ENCODE measurements at places on chromosomes 12 and 14.
A peak's percentile ranks its signal among the peaks of the same experiment; 100 is the strongest.

- no peak for DNase-seq
Observed at GRCh38 chr12:110869026-110869425, 22.2 kb downstream of the CCDC63 start.

DNA sequence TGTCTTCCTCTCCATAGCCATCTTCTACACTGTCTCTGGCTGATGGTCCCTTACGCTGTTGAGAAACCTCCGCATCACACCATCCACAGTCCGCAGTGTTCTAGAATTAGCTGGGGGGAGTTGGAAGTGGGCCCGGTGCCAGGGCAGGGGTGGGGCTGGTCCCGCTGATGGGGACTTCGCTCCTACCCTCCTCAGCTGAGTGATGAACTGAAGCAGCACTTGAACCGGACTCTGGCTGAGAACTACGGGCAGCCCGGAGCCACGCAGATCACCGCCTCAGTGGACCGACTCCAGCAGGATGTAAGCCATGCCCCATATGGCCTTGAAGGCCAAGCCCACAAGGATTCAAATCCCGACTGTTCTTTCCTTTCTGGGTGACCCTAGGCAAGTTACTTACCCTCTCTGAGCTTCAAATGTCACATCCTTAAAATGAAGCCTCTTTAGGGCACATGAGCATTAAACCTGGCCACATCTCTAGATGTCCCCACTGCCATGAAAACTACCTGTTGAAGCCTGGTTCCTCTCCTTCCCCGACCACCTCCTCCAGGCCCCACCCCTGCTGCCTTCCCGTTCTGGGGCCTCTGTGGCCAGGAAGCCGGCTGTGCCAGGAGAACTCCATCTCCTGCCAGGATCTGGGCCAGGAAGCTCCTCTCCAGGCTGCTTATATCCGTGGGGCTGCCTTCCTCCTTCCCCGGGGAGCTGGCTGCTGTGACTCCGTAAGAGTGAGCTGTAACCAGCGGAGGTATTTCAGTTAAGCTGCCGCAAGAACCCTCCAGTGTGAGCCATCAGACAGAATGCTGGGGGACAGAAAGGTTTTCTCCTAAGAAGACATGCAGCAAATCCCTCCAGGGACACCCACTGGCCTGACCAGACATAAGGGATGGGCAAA is 53.1 kb downstream of the TSPAN11 start:
- DNase-seq, result no peak

- no peak for DNase-seq
Observed at GRCh38 chr12:129339336-129339735, 486.1 kb downstream of the GLT1D1 start.

- no peak for DNase-seq
Observed at GRCh38 chr14:69667938-69668335, 56.5 kb downstream of the SUSD6 start.

GRCh38 chr12:123050331-123050831 is 69.9 kb downstream of the ARL6IP4 start:
- DNase-seq, result no peak

GRCh38 chr14:77407158-77407557 is 16.2 kb downstream of the NOXRED1 start:
- DNase-seq, result no peak

DNA sequence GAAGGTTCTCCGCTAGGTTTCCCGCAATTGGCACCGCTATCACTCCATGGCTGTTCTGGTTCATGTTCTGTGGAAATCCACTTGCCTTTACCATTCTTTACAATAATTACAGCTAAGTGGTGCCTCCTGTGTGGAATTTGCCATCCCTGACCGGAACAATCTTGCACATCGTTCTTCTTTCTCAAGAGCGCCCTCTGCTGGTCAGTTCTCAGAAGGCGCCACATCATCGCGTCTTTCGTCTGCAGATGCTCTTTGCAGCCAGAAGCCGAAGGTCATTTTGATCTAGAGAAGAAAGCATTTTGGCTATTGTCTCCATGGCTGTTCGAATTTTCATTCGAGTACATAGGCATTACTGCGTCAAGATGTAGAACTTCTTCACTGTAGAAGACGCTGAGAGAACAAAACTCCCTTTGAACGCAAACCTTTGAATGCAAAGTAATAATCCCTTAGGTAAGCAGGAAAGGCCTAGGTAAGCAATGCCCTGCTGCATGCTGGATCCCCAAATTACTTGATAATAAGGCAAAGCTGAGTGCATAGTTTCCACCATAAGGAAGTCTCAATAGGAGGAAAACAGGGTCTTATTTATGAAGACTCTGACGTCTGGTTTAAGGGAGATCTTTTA is 10.1 kb upstream of the RTRAF start:
- peak; percentile 53 for DNase-seq

DNA sequence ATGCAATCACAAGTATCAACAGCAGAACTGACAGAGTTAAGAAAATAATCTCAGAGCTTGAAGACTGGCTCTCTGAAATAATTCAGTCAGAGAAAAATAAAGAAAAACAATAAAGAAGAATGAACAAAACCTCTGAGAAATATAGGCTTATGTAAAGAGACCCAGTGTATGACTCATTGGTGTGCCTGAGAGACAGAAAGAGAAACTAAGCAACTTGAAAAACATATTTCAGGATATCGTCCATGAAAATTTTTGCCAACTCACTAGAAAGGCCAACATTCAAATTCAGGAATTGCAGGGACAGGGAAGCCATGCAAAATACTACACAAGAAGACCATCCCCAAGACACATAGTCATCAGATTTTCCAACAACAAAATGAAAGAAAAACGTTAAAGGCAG is 56.2 kb downstream of the APOBEC1 start:
- DNase-seq, result no peak

GRCh38 chr12:49664591-49665239 is 41.4 kb downstream of the PRPF40B start:
- DNase-seq, result no peak

DNA sequence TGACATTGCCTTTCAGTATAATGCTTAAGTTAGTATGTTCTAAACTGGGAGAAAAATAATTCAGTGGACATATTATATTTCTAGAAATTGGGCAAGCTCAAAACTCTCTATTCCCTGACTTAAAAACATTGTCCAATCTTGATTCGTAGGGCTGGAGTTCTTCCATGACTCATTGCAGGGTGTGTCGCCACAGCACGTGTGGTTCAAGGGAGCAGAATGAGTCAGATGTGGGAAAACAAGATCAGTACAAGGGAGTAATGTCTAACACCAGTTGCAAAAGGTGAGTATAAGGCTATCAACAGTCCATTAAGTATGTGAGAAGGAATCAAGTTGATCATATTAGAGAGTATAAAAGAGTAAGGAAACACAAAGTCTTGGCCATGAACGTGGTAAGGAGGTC is 887.0 kb downstream of the TMTC2 start:
- DNase-seq, result peak; percentile 41

DNA sequence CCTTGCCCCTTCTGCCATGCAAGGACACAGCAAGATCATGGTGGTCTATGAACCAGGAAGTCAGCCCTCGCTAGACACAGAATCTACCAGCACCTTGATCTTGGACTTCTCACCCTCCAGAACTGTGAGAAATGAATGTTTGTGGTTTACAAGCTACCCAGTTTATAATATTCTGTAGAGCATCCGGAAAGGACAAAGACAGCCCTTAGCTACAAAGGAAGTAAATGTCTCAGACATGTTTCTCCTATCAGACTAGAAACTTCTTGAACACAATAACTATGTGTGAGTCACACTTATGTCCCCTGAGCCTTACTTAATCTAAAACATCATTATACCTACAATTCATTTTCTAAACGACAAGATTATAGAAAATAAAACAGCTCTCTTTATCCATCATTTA is 176.7 kb downstream of the KLHL28 start:
- DNase-seq, result no peak

GRCh38 chr12:111467857-111468241 is 62.1 kb downstream of the SH2B3 start:
- DNase-seq, result no peak

- no peak for DNase-seq
Observed at GRCh38 chr12:115008929-115009328, 325.0 kb upstream of the TBX3 start.

DNA sequence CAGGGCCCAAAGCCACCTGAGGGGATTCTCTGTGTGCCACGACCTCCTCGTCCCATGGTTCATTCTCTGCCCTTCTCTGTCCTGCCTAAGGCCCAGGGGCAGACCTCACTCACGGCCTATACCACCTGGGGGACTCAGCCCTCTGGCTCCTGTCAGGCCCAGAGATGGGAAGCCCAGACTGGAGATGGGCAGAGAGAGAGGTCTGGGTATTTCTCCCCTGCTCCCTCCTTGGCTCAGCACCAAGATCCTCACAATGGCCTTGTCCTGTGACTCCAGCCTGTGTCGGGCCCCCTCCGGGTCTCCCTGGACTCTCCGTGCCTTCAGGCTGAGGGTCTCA is 46.9 kb upstream of the BCL11B start:
- no peak for DNase-seq

DNA sequence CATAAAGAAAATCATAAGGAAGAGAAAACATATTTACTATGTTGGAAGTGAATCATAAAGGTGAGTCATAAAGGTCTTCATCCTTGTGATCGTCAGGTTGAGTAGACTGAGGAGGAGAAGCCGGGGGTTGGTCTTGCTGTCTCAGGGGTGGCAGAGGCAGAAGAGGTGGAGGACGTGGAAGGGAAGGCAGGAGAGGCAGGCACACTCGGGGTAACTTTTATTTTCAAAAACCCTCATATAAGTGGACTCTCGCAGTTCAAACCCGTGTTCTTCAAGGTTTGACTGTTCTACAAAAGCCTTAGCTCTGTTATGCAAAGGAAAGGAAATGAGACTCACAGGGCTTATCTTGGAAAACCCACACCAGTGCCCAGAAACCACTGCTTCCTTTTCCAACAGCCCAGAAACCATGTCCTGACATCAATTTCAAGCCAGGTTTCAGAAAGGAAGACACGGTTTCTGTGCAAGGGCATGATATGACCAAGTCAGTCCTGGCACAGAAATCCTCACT is 14.0 kb downstream of the SMCO2 start:
- no peak for DNase-seq

GRCh38 chr12:50718760-50719159 is 45.1 kb upstream of the ATF1 start:
- no peak for DNase-seq

DNA sequence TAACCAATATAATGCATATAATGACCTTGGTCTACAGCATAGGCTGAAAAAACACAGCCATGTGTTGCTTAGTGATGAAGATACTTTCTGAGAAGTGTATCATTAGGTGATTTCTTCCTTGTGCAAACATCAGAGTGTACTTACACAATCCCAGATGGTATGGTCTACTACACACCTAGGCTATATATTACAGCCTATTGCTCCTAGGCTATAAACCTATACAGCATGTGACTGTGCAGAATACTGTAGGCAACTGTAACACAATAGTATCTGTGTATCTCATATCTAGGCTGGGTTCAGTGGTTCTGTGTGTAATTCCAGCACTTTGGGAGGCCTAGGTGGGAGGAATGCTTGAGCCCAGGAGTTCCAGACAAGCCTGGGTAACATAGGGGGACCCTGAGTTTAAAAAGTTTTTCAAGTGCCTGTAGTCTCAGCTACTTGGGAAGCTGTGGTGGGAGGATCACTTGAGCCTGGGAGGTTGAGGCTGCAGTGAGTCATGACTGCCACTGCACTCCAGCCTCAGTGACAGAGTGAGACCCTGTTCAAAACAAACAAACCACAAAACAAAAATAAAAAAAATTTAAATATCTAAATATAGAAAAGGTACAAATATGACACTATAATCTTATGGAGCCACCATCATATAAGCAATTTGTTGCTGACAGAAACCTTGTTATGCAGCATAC is 66.6 kb downstream of the GRIP1 start:
- DNase-seq, result no peak

DNA sequence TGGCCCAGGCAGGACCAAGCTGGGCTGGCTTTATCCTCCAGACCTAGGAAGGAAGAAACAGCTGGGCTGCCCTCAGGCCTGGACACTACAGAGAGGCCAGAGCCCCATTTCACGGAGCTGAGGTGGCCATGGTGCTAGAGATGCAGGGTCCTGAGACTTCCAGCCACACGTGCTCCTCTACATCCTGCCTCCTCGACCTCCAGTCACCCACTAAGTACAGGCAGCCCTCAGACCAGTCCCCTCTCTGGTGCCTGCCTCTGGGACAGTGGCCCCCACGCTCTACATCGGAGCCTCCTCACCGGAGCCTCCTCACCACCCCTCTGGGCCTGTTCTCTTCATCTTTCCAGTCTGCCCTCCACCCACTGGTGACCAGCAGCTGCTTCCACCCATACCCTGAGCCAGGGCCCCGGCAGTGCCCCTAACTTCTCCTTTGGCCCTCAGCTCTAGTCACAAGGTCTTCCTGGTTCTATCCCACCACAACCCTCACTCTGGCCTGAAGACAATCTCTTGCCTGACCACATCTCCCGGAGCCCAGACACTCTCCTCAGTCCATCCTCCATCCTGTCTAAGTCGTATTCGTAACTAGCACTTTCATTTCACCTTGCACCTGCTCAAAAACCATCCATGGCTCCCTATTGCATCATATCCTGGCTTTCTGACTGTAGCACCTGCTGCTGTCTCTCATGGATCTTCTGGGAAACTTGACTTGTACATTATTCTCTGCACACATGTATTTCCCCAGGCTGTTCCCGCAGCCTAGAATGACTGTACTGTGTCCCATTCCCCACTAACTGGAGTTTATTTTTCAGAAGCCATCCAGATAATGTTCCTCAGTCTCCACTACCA is 43.9 kb downstream of the DIO3 start:
- no peak for DNase-seq

DNA sequence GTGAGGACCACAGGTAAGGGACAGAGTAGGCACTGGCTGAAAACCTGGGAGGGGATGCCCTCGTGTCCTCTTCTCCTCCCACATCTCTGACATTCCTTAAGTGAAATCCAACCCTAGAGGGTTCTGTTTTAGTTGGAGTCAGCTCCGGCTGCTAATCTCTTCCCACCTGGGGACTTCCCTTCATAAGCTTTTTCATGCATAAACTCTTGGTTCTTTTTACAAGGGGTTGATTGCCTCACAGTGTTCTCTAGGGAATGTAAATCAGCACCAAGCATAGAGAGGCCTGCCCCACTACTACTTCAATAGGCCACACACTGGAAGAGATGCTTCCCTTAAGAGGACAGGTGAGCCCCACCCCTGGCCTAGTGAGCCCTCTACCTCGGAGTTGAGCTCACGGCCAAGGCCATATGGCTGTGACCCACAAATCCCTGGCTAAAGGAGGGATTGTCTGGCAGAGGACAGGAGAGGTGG is 3.2 kb upstream of the SYNDIG1L start:
- DNase-seq, result no peak

DNA sequence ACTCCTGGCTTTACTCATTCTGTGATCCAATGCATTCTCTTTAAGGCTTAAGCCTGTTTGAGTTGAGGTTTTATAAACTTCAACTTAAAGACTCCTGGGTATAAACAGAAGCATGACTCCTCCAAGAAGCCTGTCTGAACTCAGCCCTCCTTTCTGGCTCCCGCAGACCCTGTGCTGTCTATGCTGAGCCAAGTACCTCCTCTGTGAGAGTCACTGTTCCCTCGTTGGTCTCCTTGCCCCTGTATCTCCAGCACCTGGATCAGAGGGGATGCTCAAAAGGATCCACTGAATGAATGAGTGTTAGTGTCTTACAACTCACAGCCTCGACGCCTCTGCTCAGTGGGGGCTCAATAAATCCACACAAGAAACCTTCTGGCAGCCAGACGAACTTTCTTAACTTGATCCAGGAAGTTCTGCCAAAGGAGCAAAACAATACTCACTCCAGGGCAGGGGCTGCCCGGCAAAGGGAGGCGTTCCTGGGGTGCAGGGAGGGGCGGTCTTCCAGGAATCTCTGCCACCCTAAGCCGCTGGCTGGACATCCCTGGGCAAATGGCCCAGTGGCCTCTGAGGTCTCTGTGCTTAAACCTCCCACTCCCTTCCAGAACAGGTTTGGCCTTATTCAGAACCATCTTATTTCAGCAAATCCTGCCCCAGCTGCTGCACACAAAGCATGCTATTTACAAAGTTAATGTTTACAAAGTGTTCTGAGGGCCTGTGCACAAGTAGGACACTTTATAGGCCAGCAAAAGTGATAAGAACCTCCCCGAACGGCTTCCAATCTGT is 32.9 kb downstream of the MAP1LC3B2 start:
- DNase-seq, result no peak
